Stimulated activated CD4-positive, alpha-beta T cell treated with anti-CD3 and anti-CD28 coated beads, TNF-alpha, amount 100 ng/mL, for 4 hours (primary cell): ENCODE measurements at places on chromosomes 1 and 21.

DNA sequence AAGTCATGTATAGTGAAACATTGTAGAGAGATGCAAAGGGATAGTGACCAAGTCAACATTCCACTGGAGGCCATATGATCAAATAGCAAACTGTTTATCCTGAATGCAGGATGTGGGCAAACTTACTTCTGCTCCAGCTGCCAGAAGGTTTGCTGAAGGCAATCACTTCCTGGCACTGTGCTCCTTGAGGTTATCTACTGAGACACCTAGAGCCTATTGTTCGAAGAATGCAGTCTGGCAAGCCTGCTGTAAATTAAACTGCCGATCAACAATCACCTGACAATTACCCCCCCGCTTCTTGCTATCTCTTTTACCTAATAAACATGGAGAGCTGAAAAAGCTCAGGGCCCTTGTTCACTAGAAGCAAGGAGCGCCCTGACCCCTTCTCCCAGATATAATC is 139.4 kb upstream of the B3GALT2 start:
- no peak for DNase-seq

- DNase-seq = no peak
These were observed 427.1 kb downstream of the PCP4 start for GRCh38 chr21:40294345-40294744.

GRCh38 chr1:163442895-163443294 is 121.1 kb downstream of the NUF2 start:
- DNase-seq = no peak

DNA sequence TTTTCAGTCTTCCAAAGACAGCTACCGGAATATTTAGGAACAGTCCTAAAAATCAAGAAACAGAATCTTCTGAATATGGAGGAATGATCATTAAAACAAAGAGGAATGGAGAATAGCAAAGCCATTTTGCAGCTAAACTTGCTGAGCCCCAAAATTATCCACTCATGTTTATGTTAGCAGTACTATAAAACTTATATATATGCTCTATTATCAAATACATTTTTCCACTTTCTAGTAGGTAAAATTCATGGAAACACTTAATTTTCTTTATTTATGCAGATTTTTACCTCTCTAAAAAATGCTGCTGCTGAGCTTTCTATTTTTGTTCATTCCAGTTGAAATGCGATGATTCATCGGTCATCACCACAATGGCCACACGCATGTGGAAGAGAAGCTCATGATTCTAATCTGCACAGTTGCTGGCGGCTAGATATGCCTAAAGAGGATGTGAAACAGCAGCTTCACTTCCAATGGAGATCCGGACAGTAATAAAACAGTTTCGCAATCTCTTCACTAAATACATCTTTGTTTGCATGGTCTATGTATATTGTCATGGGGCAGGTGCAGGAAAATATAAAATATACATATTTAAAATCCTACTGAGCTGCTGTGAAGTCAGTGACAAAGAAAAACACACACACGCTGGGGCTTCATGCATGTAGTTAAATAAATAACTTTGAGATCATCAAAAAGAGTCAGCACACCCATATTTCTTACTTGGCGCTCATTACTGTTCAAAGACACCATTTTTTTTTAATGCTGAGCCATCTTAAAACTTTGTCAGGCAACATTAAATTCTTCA is 292.2 kb downstream of the SMYD3 start:
- no peak for DNase-seq

- DNase-seq = no peak
These were observed 54.6 kb downstream of the SIM2 start for GRCh38 chr21:36753556-36753955.

DNA sequence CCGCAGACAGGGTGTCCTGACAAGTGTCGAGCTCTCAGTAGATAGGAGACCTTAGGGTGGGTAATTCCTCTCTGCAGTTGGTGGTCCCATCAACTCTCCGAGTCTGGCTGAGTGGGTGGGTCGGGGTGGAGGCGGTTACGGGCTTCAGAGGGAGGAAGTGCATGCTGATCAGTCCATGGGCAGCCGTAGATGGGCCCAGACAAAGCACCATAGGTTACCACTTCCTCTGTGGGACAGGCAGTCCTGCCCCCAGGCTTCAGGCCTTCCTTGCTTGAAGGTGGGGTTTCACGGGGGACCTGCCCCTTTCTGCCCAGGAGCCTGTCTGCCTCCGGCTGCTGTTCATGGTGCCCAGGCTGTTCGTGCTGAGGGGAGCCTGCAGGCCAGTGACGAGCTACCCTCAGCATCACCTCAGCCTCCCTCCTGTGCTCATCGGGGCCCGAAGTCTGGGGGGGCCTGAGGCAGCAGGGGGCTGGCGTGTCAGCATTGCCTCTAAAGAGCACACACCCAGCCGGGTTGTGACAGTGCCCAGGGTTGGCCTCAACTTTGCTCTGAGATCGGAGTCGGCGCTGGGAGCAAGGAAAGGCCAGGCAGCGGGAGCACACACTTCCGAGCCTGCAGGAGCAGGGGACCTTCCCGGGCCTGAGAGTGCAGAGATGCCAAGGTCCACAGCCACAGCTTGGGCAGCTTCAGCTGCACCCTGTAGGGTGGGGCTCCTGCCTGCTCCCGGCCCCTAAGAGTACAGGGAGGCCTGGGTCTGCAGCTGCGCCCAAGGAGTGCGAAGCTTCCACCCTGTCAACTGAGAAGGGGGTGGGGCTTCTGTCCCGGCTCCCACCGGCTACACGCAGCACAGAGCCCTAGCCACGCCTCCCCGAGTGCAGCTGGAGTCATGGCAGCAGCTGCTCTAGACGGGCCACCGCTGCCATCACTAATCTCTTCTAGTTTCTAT is 225.4 kb upstream of the NRIP1 start:
- no peak for DNase-seq

DNA sequence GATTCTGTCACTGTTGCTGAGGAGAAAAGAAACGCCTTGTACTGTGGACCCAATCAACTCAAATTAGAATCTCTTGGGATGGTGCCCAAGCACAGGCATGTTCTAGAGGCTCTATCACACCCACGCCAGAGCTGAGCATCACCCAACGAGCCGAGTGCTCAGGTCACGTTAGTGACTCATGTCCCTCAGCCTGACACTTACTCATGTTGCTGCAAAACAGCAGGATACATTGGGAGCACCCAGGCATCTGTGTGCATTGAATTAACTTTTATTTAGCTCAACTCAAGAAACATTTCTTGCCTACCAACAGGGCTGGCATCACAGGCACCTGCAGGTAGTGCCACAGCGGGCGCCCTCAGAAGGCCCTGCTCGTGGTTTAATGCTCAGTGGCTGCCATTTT is 149.8 kb downstream of the ETS2 start:
- DNase-seq = no peak

DNA sequence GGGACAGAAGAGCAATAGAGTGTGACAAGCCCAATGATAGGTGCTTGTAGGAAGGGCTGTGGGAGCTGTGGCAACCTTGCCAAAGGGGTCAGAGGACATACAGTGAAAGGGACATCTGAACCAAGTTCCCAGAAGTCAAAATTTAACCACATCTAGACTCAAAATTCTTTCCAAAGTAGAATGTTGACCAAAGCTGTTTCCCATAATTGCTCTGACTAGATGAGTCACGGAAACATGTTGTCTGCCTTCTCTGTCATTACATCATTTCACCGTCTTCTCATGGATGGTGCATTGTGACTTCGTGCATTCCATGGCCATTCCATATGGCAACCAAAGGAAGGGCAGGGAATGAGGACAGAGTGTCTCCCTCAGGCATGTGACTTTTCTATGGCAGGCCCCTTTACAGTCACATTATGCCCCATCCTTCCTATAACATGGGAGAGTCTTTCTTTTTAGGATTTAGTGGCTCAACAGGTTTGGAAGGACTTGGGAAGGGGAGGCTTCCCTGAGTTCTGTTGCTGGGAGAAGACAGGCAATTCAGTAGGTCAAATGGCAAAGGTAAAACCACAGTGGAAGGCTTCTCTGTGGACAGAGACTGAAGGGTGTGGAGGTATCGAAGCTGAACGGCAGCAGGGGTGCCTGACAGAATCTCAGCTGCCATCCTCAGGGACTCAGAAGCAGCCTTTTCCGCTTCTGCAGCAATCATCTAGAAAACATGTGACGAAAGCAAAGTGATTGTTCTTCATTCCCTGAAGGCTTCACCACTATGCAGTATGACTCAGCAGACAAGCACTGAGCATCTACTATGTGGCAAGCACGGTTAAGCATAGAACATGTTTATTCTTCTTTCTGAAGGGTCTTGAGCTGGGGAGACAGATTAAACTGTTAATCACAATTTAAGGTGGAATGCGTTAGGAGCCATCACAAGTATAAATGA is 24.7 kb downstream of the NPHS2 start:
- no peak for DNase-seq

DNA sequence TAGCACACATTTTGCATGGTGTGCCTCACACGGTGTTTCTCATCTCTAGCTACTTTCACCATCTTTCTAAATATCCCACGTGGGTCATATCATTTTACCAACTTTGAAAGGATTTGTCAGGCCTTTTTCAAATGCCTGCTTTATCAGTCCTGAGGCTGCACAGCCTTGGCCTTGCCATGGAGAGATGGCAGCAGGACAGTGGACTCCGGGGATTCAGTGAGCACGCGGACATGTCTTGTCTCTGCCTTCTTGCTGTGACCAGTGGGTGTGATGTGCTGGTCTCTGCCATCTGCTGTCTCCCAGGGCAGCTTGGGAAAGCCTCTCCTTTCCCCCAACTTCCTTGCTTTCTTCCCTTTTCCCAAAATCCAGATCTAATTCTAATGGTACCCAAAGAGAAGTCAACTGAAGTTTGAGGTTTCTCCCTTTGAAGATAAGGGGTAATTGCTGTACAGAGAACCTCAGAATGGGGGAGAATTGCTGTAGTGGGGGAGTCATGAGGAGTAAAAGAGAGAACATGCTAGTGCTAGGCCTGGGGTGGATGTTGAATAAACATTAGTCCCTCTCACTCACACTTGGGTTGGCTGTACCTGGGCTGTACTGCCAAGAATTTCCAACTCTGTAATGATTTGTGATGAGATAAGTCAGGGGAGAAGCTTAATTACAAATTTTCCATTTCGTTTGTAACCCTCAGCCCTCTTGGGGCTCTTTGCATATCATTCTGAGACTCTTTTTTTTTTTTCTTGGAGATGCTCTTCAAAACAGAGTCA is 99.5 kb downstream of the GALNT2 start:
- no peak for DNase-seq

- no peak for DNase-seq
These were observed 88.4 kb downstream of the C21orf91 start for GRCh38 chr21:17730782-17731181.

- no peak for DNase-seq
These were observed 6.1 kb upstream of the CD1A start for GRCh38 chr1:158248118-158248517.

DNA sequence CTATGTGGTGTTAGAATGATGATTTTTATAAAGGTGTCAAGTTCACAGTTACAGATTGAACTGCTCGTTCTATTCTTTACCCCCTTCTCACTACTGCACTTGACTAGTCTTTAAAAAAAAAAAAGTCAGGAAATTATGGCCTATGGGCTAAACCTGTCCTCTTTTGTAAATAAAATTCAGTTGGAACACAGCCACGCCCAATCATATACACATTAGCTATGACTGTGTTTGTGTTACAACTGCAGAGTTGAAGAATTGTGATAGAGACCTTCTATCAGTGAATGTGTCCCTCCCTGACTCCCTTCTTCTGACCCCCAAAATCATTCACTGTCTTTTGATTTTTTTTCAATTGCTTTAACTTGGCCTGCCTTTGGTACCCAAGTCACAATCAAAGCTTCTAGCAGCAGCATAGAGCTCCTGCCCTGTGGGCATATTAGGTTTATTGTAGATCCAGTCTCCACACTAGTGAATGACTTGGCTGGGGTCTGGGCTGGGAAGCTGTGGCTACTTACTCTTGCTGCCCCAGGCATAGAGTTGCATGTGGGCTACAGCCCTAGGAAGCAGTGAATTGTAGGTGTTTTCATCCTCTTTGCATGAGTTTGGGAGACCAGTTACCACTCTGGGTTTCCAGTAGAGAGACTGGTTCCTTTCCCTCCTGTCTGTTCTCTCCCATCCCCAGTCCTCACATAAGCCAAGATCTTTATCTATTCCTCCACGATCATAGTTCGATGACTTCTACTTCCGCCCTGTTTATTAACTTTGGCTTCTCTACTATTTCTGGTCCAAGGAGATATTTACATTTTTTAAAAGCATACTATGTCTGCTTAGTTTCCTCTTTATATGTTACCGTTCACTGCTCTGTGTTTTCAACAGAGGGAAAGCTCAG is 249.9 kb downstream of the FMN2 start:
- no peak for DNase-seq

- no peak for DNase-seq
These were observed 3.1 kb downstream of the TFAP2E start for GRCh38 chr1:35576061-35576765.

DNA sequence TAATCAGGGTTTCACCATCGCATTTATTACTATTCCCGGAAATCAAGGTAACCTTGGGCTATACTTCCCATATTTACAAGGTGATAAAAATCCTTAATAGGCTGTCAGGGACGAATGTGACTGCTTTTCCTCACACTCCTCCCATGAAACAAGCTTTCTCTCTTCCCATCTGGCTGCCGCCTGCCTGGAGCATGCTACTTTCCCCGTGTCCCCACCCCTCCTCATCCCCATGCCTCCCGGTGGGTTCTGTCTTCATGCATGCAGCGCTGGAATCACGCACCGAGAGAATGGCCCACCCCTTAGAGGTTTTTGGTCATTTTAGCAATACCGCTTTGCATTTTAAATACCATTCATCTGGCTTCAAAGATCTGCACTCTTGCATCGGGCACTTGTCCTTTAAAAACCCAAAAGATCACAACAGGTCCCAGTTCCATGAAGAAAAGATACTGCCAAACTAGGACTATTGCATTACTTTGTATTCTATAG is 339.1 kb downstream of the NTNG1 start:
- DNase-seq = no peak

- no peak for DNase-seq
These were observed 204.8 kb downstream of the SMYD3 start for GRCh38 chr1:246302251-246302625.
